ENCODE measurements at places on chromosomes 16 and 17. TPM values are rescaled to one million over a fixed set of nuclear protein-coding genes. Genes with fewer than 3 reads are reported as not detected.
A peak's percentile ranks its signal among the peaks of the same experiment; 100 is the strongest.

The PRR35 gene
- total RNA-seq: not detected

DNA sequence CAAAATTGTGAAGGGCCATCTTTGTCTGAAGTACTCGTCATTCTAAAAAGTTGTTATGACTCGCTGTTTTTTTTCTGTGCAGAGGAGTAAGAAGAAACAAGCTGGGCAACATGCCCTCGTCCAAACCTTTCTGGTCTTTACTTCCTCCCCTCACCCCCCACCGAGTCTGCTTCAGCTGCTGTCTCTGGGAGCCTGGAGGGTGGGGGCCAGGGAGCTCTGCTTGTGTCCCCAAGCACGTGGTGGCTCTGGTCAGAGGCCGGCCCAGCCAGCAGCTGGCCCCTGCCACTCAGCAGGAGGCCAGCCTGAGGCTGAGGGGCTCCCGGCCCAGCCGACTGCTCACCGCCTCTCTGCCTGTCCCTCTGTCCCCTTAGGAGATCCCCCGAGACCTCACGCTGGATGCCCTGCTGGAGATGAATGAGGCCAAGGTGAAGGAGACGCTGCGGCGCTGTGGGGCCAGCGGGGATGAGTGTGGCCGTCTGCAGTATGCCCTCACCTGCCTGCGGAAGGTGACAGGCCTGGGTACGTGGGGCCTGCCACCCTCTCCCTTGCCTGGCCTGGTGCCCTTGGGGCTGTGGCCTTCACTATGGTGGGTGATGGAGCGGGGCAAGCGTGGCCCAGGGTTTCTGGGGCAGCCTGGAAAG lies 53.7 kb upstream of the LGALS9 start:
- DNase-seq: peak; percentile 77

The SKAP1 gene
- total RNA-seq: not detected

- no peak for DNase-seq
Observed at GRCh38 chr17:3730881-3731429, 7.3 kb downstream of the HASPIN start.

- DNase-seq: no peak
Observed at GRCh38 chr17:81188491-81188840, 22.4 kb upstream of the AATK start.

- DNase-seq: no peak
Observed at GRCh38 chr17:21004016-21004930, 38.5 kb downstream of the USP22 start.

GRCh38 chr16:26701243-26701886 lies 365.4 kb upstream of the C16orf82 start:
- DNase-seq: no peak

DNA sequence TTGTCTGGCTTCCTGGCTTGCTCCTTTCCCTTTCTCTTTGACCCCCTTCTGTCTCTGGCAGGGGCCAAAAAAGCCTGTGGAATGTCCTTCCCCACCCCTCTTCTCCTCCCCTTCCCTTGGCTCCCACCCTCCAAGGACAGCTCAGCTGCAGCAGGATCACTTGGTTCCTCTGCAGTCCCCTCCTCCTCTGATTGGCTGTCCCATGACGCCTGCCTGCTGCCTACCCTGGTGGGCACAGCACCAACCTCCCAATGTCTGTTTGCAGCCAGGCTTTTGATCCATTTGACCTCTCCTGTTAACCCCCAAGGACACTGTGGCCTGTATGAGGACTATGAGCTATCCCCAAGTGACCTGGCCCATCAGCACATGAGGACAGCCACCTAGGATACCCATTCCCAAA lies 14.8 kb upstream of the MTMR4 start:
- no peak for DNase-seq

The PRKCB gene
- total RNA-seq: not detected

DNA sequence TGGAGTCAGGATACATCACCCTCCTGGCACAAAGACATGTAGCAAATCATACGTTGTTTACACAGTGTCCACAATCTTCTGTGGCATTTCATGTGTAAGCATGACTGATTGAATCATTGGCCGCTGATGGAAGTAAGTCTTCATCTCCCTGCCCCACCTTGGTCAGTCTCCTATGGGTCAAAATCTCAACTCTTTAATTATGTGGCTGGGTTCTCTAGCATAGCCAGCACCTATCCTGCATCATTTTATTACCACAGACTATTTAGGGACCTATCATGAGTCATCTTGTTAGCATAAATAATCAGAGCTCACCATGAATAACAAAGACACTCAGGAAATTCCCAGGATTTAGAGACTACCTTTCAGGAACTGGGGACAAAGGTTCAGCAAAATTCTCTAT lies 15.9 kb downstream of the TANC2 start:
- no peak for DNase-seq

GRCh38 chr16:11796227-11797165 lies 562 bp downstream of the ZC3H7A start:
- DNase-seq: peak; percentile 74

The EPOP gene
- total RNA-seq: 7.9 TPM

- no peak for DNase-seq
Observed at GRCh38 chr17:76775021-76775600, 37.2 kb downstream of the MFSD11 start.

The CHD3 gene
- total RNA-seq: 51.1 TPM

The SLC12A3 gene
- total RNA-seq: not detected

- peak; percentile 34 for DNase-seq
Observed at GRCh38 chr16:35391328-35391727, 1931.9 kb downstream of the TP53TG3F start.

- peak; percentile 61 for DNase-seq
Observed at GRCh38 chr16:22898874-22899348, 84.9 kb downstream of the HS3ST2 start.

DNA sequence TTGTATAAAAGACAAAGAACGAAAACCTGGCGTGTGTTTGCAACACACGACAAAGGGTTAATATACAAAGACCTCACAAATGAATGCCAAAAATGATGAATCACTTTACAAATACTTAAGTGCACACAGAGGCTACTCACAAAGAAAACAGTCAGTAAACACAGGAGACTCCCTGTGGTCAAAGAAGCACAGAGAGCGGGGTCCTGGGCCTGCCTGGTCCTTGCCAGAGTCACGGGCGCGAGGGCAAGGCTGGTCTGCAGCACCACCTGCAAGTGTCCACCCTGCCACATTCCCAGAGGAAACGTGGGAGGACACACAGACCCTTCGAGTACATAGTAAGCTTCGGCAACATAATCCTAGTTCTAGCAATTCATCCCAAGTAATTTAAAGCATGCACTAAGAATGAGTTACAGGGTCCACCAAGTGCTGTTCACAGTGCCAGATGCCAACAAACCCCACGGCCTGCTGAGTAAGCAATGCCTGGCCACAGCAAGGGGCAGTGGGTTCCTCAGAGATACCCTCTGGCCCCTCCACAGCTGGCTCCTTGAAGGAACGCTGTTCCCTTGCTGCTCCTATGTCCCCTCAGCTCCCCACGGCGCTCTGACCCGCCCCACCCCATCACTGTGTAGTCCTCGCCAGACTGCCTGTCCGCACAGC lies 24.6 kb upstream of the FAAP100 start:
- DNase-seq: peak; percentile 86

- no peak for DNase-seq
Observed at GRCh38 chr17:28615260-28615940, 1.4 kb upstream of the RSKR start.

DNA sequence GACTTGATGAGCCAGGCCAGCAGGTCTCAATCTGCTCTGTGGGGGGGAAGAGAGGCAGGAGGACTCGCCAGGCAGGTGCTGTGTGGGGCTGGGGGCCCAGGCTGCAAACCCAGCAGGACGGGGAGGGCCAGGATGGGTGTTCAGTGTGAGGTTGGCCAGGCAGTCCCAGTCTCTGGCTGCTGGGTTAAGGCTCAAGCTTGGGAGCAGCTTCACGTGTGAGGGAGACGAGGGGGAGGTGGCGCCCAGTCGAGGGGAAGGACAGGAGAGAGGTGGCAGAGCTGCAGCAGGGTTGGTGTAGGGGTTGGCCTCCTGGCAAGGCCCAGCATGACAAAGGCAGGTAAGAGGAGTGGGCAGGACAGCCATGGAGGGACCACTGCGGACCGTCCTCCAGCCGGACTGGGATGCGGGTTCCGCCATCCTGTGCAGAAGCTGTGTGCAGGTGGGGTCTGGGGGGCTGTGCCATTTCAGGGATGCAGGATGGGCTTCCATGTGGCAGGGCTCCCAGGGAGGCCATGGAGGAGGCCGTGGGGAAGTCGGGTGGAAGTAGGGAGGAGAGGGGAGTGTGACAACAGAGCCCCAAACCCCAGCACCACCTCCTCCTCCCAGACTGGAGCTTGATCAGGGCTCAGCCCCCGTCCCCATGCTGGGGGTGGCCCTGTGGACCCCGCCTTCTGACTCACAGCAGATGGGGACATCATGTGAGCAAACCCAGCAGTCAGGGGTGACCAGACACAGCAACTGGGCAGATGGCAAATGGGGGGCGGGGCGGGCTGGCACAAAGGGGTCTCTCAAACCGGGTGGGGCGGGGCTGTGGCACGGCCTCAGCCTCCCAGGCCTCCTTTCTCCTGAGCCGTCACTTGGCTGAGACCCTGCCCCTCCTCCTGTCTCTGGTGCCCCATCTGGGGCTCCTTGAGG lies 2.8 kb downstream of the ADGRG1 start:
- DNase-seq: no peak

The TMEM106A gene
- 0.10 TPM for total RNA-seq

DNA sequence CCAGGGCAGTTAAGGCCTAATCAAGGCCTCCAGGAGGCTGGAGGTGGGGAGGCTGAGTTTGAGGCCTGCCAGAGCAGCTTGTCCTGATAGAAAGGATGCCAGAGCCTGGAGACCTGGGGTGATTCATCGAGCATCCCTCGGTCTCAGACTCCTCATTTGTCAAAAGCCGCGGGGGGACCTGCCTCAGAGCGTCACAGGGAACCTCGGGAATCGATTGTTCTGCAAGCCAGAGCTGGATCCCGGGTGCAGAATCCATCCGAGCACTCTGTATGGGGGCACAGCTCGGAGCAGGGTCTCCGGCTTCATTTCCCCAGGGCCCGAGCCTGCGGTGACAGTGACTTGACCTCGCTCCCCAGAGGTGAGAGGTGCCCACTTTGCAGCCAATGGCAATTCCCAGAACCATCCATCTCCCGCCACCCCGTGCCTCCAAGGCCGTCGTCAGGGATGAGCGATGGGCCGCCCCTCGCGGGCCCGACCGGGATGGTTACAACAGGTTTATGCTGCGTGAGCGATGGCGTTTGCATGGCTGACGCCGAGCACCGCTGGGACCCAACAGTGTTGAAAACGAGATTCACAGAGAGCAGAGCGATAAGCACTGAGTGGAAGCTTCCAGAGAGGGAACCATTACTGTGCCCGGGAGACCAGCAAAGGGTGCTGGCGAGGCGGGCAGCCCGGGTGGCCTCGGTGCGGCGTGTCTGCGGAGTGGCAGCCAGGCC lies 117.1 kb upstream of the GSE1 start:
- no peak for DNase-seq

The CDH3 gene
- total RNA-seq: not detected

DNA sequence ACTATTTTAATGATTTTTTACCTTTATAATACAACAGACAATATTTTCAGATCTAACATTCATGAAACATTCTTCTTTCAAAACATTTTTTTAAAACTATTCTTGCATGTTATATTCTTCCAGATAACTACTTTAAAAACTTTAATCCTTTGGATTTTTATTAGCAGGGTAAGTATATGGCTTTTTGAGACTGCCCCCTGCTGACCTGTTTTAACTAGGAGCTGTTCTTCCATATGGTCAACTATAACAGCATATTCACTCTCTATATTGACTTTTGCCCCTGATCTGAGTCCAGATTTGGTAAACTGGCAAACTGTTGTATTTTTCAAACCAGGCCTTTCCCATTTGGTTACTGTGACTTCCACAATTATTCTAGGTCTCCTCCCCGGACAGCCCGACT lies 16.5 kb downstream of the ZNF18 start:
- no peak for DNase-seq

DNA sequence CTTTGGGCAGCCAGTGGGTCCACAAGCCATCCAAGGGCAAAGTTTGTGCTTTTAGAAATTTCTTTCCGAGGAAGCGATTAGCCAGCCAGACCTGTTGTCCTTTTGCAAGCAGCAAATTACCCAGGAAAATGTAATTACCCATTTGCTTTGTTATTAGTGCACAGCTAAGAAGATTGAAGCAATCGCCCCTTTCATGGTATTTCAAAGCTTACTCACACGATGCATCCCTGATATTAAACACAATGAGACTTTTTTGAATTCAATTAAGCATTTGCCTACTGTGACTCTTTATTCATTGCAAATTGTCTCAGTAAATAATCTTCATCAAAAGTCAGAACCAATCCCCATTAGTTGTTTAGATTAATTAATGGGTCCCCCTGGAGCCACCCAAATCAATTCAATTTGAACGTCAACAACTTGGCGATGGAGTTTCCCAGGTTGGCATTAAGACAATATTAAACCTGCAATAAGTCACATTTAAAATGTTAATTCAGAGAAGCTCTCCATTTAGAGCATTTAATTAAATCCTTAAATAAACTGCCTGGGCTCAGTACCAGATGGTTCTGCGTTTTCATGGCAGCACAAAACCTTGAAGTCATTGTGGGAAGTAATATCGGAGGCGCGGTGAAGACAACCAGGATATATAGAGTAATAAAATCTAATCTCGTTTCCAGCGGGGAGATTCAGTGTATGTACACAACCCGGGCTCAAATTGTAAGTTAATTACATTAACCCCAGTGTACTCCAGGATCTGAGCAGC lies 366.2 kb upstream of the TNRC6C start:
- no peak for DNase-seq

- no peak for DNase-seq
Observed at GRCh38 chr17:63960006-63960405, 12.7 kb downstream of the SCN4A start.

DNA sequence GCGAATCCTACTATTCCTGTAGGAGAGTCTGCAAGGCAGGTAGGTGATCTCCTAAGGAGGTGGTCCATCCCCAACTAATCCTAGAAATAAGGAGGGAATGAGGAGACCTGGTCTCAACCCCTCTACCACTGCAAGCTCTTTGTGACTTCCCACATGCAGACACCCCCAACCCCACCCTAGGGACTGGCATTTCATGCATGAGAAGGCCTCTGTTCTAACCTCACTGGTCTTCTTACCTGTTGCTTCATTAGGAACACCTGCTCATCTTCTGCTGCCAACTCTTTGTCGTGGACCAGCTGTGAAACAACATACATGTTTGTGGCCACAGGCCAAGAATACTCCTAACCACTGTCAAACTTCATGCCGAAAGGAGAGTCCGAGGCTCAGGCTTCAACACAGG lies 22.6 kb downstream of the DYNC1LI2 start:
- no peak for DNase-seq

DNA sequence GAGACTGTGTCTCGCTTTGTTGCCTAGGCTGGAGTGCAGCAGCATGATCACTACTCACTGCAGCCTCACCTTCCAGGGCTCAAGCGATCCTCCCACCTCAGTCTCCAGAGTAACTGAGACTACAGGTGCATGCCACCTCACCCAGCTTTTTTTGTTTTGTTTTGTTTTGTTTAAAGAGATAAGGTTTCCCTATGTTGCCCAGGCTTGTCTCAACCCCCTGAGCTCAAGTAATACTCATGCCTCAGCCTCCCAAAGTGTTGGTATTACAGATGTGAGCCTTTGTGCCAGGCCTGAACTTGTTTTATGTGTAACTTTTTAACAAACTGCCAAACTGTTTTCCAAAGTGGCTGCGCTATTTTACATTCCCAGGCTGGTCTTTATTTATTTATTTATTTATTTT lies 41.8 kb upstream of the NUDT7 start:
- DNase-seq: no peak
